ENCODE measurements at places on chromosomes 11 and 22. TPM values are rescaled to one million over a fixed set of nuclear protein-coding genes. Genes with fewer than 3 reads are reported as not detected.

Gene F2
- not detected for polyA plus RNA-seq

Gene PHOX2A
- polyA plus RNA-seq: 9.1 TPM

Gene OR8B2
- not detected for polyA plus RNA-seq

Gene RIMBP3B
- polyA plus RNA-seq: 0.34 TPM

Gene BEST1
- 12.1 TPM for polyA plus RNA-seq

Gene PNPLA3
- 4.8 TPM for polyA plus RNA-seq

Gene MN1
- 1.7 TPM for polyA plus RNA-seq

- no peak for DNase-seq
These were observed 49.3 kb downstream of the IGLL1 start for GRCh38 chr22:23530766-23531282.

GRCh38 chr11:110972106-110972505 lies 259.9 kb upstream of the ARHGAP20 start:
- no peak for DNase-seq

DNA sequence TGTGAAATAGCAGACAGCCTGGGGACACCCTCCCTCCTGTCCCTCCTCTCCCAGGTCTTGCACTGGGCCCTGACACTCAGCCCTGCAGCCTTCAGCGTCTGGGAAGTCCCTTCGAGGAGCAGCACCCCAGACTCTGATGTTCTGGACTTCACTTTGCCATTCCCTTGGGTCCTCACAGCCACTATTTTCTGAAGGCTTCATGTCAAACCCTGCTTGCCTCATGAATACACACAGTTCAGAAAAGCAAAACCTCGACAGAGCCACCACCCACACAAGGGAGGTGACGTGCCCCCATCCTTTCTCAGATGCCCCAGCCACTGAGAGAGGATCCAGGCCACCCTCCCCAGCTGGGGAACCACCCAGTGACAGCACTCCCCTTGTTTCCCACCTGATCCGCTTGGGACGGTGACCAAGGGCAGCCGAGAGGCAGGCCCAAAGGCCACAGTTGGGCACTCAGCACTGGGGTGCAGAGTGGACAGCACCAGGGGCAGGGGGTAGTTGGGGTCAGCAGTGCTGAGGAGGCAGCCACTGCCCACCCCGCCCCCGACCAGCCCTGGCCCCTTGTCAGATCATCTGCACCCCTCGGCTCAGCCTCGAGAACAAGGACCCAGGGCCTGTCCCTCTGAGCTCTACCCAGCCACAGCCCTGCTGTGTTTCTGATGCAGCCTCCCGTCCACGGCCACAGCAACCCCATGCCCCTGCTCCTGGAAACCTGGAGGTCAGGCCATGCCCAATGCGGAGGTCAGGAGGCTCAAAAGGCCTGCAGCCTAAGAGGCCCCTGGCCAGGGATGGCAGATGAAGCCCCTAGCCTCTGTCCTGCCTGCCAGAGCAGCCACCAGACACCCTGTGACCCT lies 3.1 kb upstream of the TNNT3 start:
- no peak for DNase-seq

GRCh38 chr22:46936378-46936903 lies 174.0 kb downstream of the TBC1D22A start:
- peak; percentile 63 for DNase-seq

GRCh38 chr11:33195462-33196173 lies 34.3 kb upstream of the CSTF3 start:
- peak; percentile 18 for DNase-seq

DNA sequence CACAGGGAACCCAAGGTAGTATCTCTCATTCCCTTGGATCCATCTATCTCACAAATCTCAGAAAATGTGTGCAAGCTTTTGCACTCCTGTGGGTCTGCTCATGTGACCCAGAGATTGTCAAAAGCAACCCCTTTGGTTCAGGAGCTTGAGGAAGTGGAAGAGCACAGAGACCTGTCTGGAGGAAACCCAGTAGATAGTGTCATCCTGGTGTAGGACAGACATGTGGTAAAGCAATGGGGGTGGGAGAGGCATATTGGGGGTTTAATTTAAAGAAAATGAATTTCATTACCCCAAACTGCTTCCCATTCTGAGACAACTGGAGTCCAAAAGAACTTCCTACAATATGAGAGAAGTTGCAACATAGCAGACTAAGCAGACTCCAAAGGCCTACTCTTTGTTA lies 5.8 kb upstream of the MS4A14 start:
- no peak for DNase-seq

GRCh38 chr11:10017911-10018310 lies 276.1 kb downstream of the SBF2 start:
- DNase-seq: no peak

- DNase-seq: peak; percentile 99
These were observed 21.2 kb upstream of the FEZ1 start for GRCh38 chr11:125517116-125517770.

DNA sequence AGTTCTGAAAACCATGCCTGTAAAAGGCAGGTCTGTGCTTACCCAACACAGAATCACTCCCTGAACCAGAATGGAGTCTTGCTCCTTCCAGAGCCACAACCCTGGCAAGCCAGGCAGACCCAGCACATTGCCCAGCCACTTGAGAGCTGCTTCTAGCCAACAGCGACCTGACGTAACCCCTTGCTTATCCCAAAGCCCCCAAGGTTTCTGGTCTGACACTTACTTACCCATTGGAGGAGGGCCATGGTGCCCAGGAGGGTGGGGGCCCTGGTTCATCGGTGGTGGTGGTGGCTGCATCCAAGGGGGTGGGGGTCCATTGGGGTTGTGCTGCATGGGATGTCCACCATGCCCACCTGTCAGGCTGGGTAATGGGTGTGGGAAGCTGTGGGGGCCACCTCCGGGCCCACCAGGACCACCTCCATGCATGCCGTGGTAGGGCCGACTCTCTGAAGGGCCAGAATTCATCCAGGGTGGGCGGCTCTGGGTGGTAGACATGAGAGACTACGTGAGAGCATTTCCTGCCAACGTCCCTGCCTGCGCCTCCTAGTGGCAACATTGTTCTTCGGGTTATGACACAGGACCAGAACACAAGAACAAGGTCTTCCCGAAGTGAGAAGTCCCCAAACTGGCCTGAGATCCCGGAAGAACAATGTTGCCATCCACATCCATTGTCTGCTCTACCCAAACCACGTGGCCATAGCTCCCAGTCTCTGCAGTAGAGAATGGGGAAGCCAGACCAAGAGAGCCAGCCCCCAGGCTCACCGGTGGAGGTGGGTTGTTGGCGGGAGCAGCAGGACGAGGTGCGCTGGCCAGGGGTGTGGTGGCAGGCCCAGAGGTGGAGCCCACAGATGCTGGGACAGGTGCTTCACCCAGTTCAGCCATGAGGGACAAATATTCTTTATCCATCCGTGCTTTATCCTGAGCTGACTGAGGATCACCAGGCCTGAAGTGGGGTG lies 7.8 kb upstream of the PYGM start:
- DNase-seq: peak; percentile 74

All from brain (organoid and tissue), 16 donors.